ENCODE measurements at places on chromosomes 7 and 10. TPM values are rescaled to one million over a fixed set of nuclear protein-coding genes. Genes with fewer than 3 reads are reported as not detected.

The SAP25 gene
- 2.0 TPM for total RNA-seq

DNA sequence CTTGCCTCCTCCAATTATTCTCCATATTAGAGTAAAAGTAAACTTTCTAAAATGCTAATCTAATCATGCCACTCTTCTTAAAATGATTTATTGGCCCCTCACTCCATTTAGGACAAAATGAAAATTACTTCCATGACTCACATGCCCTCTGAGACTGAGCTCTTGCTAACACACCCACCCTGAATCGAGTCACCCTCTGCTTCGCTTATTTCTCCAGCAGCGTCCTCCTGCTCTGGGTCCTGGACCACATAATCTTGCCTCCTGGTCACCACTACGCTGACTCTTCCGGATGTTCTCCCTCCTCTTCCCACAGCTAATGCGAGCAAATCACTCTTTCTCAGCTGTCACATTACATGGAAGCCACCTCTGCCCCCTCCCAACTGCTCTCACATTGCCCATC lies 384.0 kb upstream of the FZD8 start:
- H3K36me3 ChIP-seq = no peaks in the 10 kb centered on the region
- no peaks in the 10 kb centered on the region for H3K4me1 ChIP-seq
- H3K27ac ChIP-seq = no peak overlapping the region
- DNase-seq = no peak
- H3K4me3 ChIP-seq = no peak overlapping the region

The GJD4 gene
- total RNA-seq = not detected

DNA sequence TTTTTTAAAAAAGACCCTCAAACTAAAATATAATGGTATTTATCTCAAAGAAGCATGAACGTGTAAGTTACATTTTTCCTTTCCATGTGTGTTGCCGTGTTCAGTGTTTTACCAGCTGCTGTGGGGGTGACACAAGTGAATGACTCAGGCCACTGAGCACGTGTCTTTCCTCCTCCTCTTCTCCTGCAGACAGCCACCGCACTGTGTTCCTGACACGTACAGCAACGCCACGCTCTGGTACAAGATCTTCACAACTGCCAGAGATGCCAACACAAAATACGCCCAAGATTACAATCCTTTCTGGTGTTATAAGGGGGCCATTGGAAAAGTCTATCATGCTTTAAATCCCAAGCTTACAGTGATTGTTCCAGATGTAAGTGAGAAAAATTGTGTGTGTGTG lies 29.7 kb downstream of the TMEM248 start:
- H3K27ac ChIP-seq = no peak overlapping the region
- peaks cover 3% of the 10 kb centered on the region for H3K36me3 ChIP-seq
- H3K27me3 ChIP-seq = no peaks in the 10 kb centered on the region

- 0 out of 2 replicates have a peak, but pooled peaks cover 5% of the 10 kb centered on the region for H3K4me1 ChIP-seq
- H3K4me3 ChIP-seq = no peak overlapping the region
- no peaks in the 10 kb centered on the region for H3K36me3 ChIP-seq
- DNase-seq = no peak
- no peak overlapping the region for H3K27ac ChIP-seq
- no peaks in the 10 kb centered on the region for H3K27me3 ChIP-seq
Measured at GRCh38 chr7:28961972-28962371, 3.8 kb upstream of the TRIL start.

Data from Caco-2 (cell line).